NCI-H2171 treated with DMSO at 0.1 percent for 48 hours (cell line): ENCODE measurements at places on chromosomes 11 and 22.

DNA sequence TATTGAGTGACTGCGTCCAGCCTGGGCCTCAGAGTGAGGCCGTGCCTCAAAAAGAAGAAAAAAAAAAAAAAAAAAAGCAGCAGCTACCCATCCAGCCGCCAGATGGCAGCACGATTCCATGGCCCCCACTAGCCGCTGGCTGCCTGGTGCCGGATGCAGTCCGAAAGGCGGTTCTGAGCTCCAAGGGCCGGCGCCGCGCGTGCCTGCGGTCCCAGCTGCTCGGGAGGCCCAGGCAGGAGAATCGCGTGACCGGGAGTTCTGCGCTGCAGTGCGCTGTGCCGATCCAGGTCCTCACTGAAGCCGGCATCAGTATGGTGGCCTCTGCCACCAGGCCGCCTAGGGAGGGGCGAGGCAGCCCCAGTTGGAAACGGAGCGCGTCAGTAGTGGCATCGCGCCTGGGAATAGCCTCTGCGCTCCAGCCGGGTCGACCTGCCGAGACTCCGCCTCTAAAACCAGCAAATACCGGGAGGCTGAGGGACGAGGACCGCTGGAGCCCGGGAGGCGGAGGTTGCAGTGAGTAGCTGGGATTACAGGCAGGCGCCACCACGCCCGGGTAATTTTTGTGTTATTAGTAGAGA is 19.3 kb downstream of the SCARF2 start:
- DNase-seq = peak; percentile 58

- no peak for DNase-seq
Observed at GRCh38 chr11:114155116-114155515, 95.6 kb downstream of the ZBTB16 start.

DNA sequence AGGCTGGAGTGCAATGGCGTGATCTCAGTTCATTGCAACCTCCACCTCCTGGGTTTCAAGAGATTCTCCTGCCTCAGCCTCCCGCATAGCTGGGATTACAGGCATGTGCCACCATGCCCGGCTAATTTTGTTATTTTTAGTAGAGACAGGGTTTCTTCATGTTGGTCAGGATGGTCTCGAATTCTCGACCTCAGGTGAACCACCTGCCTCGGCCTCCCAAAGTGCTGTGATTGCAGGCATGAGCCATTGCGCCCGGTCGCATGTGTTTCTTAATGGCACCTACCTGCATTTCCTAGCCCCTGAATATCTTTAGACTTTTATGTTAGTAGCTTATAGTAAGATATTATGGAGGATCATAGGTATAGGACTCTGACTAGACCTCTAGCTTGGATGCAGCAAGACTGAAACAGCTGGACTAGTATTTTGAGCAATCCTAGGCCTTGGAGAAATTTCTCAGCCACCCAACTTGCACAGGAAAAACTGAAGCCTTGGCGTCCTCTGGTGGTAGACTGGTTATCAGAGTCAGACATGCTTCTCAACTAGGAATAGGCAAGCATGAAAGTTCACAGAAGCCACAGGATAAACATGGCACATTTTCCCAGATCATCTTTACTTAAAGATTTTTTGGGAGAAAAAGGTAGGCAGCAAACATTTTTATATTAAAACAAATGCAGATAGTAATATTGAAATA is 22.7 kb upstream of the C1QTNF4 start:
- DNase-seq = peak; percentile 58

DNA sequence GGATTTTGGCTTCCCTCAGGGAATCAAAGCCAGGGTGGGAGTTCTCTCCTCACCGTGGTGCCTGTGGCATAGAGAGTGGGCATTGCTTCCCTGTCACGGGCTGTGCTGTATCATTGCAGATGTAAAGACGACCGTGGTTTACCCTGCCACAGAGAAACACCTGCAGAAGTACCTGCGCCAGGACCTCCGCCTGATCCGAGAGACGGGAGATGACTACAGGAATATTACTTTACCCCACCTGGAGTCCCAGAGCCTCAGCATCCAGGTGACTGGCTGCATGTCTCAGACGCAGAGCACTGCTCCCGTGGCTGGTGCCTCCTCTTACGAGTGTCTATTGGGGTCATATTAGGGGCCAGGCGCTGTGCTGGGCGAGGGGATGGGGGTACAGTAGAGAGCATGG is 24.2 kb upstream of the ST3GAL4 start:
- no peak for DNase-seq

- no peak for DNase-seq
Observed at GRCh38 chr11:35354644-35355043, 64.7 kb downstream of the SLC1A2 start.

GRCh38 chr22:23306926-23307325 is 126.6 kb downstream of the BCR start:
- no peak for DNase-seq

GRCh38 chr11:64813826-64814225 is 3.5 kb upstream of the MEN1 start:
- DNase-seq = no peak

- DNase-seq = peak; percentile 21
Observed at GRCh38 chr11:124415356-124415923, 9.2 kb downstream of the OR8B4 start.

DNA sequence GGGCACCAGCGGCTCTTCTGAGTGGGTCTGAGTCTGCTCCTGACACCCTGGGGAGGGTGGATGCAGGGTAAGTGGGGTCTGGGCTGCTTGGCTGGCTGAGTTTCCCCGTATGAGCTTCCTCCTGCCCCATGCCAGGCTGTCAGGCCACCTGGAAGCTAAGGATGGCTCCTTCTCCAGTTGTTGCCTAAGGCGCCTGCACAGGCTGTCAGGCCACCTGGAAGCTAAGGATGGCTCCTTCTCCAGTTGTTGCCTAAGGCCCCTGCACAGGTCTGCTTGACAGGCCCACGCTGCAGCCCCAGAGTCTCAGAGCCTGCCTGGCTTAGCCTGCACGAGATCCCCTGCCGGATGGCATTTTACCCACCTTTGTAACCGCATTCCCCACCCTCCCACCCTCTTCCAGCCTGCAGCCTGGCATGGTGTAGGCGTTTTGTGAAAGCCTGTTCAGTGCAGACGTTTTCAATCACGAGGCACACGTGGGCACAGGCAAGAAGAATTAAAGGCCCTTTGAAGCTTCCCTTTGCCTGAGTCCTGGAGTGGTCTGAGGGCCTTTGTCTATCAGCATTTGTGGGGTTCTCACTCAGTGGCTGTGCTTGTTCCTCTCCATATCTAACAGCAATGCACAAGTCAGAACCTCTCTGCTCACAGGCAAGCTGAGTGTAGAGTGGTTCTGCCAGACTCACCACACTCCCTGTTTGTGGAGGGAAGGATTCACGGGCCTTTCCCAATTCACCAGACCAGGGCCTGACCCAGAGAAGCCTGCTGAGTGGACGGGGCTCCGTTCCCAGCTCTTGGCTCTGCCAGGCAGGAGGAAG is 40.2 kb upstream of the B3GAT1 start:
- DNase-seq = no peak

- no peak for DNase-seq
Observed at GRCh38 chr11:33064866-33065265, 25.5 kb downstream of the TCP11L1 start.

GRCh38 chr11:59918987-59919589 is 19.1 kb upstream of the OOSP1 start:
- DNase-seq = peak; percentile 40

DNA sequence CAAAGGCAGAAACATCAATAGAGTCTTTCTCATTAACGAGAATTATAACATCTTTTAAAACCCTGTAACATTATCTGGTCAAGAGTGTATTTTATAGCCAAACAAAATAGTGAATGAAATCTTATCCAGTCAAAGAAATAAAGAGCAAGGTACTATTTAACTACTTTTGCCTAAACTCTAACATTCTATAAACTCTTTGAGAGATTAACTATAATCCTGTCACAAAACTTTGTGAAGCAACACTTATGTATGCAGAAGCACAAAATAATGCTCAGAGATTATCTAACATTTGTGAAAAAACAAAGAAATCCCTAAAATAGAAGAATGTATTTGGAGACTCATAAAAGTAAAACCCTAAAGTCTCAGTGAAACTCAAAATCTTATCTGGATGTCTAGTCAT is 124.4 kb upstream of the LUZP2 start:
- DNase-seq = no peak

- peak; percentile 1 for DNase-seq
Observed at GRCh38 chr11:55503449-55503848, 50.8 kb upstream of the OR4C15 start.
